Cerebellar cortex (tissue), 1 donor: ENCODE measurements at places on chromosomes 5 and 9.

GRCh38 chr9:9389904-9390303, 1222.9 kb downstream of the PTPRD start:
- no peak for DNase-seq

DNA sequence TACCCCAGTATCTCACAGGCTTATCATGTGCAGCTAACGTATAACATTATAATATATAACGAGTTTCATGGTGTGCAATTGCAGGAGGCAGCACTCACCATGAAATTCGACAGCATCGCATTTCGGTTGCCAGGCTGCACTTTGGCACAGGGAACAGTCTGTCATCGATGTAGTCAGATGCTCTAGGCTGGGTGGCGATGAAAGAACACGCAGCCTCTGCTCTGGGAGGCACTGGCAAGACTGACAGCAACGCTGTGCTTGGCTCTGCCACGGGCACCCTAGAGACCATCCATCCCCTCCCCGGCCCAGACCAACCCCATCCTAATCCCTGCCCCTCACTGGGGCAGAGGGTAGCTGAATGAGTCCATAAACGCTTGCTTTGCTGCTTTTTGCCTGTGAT, 290.8 kb downstream of the MED10 start:
- peak; percentile 70 for DNase-seq

GRCh38 chr9:1869843-1870242, 145.3 kb upstream of the SMARCA2 start:
- peak; percentile 6 for DNase-seq

GRCh38 chr9:1604942-1605560, 410.1 kb upstream of the SMARCA2 start:
- DNase-seq, result peak; percentile 28

- peak; percentile 43 for DNase-seq
Measured at GRCh38 chr9:118522093-118523028, 818.2 kb downstream of the TLR4 start.

DNA sequence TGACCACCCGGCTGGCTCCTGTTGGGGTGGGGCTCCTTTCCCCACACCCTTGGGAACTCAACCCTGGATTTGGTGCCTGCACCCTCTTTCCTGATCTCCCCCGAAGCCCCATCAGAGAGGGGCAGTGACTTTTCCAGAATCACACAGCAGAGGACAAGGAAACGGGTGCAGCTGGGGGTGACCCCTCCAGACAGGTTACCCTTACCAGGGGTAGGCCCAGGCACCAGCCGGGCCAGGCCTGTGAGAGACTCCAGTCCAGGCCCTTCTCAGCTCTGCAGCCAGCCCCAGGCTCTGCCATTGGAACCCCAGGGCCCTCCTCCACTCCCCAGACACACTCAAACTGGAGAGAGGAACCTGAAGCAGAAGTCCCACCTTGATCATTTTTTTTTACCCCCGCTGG, 19.0 kb upstream of the PHYHD1 start:
- DNase-seq, result no peak

DNA sequence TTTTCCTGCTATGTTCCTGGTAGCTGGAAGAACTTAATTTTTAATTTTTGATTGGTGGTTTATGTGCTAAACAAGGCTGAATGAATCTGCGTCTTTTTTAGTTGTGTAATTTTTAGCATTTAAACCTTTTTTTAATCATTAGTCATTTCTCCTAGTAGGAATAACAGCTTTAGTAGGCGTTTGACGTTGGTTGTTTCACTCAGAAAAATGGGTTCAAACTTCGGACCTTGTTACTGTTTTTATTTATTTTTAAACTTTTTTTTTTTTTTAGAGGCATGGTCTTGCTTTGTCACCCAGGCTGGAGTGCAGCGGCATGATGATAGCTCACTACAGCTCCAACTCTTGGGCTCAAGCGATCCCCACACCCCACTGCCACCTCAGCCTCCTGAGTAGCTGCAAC, 12.9 kb downstream of the SFXN1 start:
- DNase-seq, result no peak

DNA sequence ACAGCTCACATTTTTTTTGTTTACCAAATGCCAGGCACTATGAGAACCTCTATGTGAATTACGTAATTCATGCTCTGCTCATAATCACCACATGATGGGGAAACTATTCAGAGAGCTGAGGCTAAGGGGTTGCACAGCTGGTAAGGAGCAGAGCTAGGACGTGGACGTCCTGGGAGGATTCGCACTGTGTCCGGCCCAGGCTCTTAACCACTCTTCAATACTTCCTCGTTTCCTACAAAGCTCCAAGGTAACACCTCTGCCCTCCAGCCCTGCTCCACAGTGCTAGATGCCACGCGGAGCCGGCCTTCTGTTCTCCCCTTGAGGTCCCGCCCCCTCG, 8.7 kb downstream of the PHF19 start:
- no peak for DNase-seq

GRCh38 chr5:57292336-57292735, 118.5 kb downstream of the GPBP1 start:
- no peak for DNase-seq

- DNase-seq, result no peak
Measured at GRCh38 chr5:359301-359897, 37.9 kb downstream of the AHRR start.

- no peak for DNase-seq
Measured at GRCh38 chr5:74575741-74576538, 64.6 kb downstream of the ENC1 start.

- DNase-seq, result no peak
Measured at GRCh38 chr5:59094864-59095263, 512.0 kb downstream of the RAB3C start.

DNA sequence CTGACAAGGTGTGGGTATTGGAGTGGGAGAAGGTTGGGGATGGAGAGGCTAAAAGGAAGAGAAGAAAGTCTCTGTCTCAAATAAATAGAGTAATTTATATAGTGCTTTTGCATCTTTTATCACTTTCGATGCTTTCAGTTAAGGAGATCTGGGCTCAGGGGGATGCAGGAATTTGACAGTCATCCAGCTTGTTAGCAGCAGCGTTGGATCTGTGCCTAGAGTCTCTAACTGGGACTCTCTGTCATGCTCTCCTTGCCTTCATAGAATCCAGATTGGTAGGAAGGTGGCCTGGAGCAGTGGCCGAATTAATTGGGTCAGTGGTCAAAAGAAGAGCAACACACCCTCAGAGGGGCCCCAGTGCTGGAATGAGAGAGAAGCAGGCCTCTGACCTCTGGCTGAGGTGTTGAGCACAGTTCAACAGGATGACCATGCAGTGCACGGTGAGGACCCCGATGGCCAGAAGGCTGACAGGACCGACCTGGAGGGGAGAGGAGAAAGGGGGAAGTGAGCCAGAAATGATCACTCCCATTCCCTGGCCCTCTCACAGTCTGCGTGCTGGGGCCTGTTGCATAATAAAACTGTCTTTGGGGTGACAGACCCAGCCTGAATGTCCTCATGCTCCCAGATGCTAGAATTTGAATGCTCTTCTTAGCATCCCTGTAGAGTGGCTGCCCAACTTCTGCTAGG, 7.6 kb downstream of the SLC36A3 start:
- peak; percentile 51 for DNase-seq

GRCh38 chr9:99140685-99141314, 35.9 kb downstream of the TGFBR1 start:
- DNase-seq, result peak; percentile 56

GRCh38 chr5:62341783-62342475, 35.9 kb downstream of the KIF2A start:
- no peak for DNase-seq
